GM12878 (cell line): ENCODE measurements at places on chromosomes 2 and 18. TPM values are rescaled to one million over a fixed set of nuclear protein-coding genes. Genes with fewer than 3 reads are reported as not detected.
A peak's percentile ranks its signal among the peaks of the same experiment; 100 is the strongest.

The AAMP gene
- total RNA-seq, result 64.8 and 66.3 TPM in 2 replicates

The SPC25 gene
- total RNA-seq, result 18.7 and 22.8 TPM in 2 replicates

The ETAA1 gene
- 11.4 and 11.7 TPM in 2 replicates for total RNA-seq

The STARD6 gene
- 0.33 TPM in 1 of 2 replicates, not detected in the other for total RNA-seq

DNA sequence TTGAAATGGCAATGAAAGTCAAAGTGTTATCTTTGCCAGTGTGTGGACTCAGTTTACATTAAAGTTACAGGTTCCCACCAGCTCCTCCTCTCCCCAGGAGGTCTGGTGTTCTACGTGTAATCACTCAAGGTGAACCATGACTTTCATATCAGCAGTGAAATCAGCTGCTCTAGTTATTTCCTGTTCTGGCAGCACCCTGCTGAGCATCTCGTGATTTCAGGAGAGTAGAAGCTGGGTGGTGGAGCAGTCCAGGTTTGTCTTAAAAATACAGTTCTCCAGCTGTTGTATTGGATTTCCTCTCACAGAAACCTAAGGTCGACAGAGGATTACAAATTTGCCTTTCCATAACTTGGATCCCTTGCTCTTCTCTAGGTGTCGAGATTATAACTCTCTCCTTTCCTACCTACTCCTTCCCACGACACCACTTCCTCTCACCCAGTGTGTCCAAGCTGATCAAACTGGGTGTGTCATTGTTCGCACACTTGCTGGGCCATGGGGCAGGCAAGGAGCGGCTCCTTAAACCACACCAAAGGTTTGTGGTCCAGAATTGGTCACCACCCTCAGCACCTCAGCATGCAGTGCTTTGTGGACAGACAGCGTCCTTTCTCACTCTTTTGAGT is 13.0 kb upstream of the ARHGAP25 start:
- peaks cover 29% of the 10 kb centered on the region for H3K4me1 ChIP-seq
- no peak overlapping the region for H3K4me3 ChIP-seq
- no peaks in the 10 kb centered on the region for H3K27me3 ChIP-seq
- H3K36me3 ChIP-seq, result no peaks in the 10 kb centered on the region
- DNase-seq, result no peak
- H3K27ac ChIP-seq, result peak overlapping the region; percentile 3

DNA sequence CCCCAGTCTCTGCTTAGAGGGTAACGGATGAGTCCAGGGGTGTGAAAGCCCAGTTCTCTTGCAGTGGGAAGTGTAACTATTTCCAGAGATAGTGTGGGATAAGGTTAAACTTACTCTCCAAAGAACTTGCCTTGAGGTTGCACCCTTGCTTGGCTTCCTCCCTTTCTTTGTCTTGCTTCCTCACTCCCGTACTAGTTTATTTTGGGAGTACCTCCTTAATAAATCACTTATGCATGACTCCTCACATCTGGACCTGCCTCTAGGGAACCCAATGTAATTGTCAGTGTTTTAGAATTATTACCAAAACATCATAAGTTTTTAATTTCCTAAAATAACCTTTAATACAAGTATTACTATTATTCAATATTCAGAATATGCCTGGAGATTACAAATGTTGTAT is 35.2 kb downstream of the CPO start:
- no peaks in the 10 kb centered on the region for H3K4me1 ChIP-seq
- H3K27ac ChIP-seq, result no peak overlapping the region
- H3K27me3 ChIP-seq, result no peaks in the 10 kb centered on the region
- no peaks in the 10 kb centered on the region for H3K36me3 ChIP-seq

GRCh38 chr18:11969904-11970835 is 11.1 kb upstream of the IMPA2 start:
- H3K27ac ChIP-seq, result no peak overlapping the region
- no peak for DNase-seq
- no peaks in the 10 kb centered on the region for H3K36me3 ChIP-seq
- H3K4me3 ChIP-seq, result no peak overlapping the region
- H3K27me3 ChIP-seq, result no peaks in the 10 kb centered on the region
- no peaks in the 10 kb centered on the region for H3K4me1 ChIP-seq

DNA sequence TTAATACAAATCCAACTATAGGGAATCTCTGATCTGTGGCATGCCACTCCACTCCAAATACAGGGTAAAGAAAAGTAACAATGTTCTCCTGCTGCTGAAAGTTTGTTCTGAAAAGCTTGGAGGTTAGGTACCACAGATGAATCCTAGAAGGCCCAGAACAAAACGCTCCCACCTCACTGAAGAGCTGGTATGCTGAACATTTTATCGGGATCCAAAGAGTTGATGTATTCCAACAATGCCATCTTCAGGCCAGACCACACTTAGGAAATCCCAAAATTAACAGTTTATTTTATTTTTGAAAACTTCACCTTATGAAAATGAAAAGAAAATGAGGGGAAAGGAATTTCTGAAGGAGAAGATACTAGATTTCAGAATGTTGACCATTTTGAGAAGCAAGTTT is 145.1 kb upstream of the CDH19 start:
- DNase-seq, result no peak
- no peak overlapping the region for H3K4me3 ChIP-seq
- H3K36me3 ChIP-seq, result no peaks in the 10 kb centered on the region
- H3K4me1 ChIP-seq, result no peaks in the 10 kb centered on the region
- H3K27me3 ChIP-seq, result no peaks in the 10 kb centered on the region

DNA sequence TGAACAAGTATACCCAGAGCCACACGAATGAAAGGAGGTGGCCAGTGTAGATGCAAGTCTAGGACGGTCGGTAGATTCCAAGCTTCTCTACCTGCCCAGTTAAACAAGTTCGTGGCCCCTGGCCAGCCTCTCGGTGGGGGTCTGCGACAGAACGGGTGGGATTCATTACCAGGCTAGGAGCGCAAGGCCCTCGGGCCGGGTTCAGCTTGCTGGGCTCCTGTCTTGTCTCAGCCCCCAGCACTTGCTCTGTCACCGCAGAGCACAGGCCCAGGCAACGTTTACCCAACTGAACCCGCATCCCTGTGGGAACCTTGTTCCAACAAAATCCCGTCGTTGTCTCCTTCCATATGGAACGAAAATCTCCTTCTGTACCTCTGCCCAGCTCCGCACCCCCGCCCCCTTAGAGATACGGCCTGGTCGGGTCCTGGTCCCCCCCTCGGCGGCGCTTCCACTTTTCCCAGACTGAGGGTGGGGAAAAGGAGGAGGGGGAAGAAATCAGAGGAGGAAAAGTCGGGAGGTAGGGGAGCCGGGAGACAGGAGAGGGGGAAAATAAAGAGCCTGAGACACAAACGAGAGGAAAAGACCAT is 1.9 kb upstream of the EMX1 start:
- H3K4me3 ChIP-seq, result peak overlapping the region; percentile 75
- no peak overlapping the region for H3K27ac ChIP-seq
- no peak for DNase-seq
- H3K4me1 ChIP-seq, result peaks cover 9% of the 10 kb centered on the region
- peaks cover 9% of the 10 kb centered on the region for H3K27me3 ChIP-seq

- no peak overlapping the region for H3K4me3 ChIP-seq
- H3K27me3 ChIP-seq, result no peaks in the 10 kb centered on the region
- DNase-seq, result no peak
- H3K36me3 ChIP-seq, result no peaks in the 10 kb centered on the region
Observed at GRCh38 chr18:72849671-72850070, 18.1 kb downstream of the NETO1 start.
